ENCODE measurements at places on chromosomes 13 and 19. TPM values are rescaled to one million over a fixed set of nuclear protein-coding genes. Genes with fewer than 3 reads are reported as not detected.

ZNF285 gene
- 0.54 TPM for polyA plus RNA-seq

CNFN gene
- polyA plus RNA-seq, result 28.1 TPM

MAST1 gene
- polyA plus RNA-seq, result 1.1 TPM

GRCh38 chr13:75881109-75881775 is 245.1 kb downstream of the LMO7 start:
- DNase-seq, result no peak

GRCh38 chr13:104875038-104875754 is 1660.3 kb downstream of the EFNB2 start:
- DNase-seq, result no peak
